ENCODE measurements at places on chromosomes 13 and 19.

GRCh38 chr19:49502866-49503581, 6.8 kb downstream of the RPS11 start:
- DNase-seq, result peak; percentile 51

- no peak for DNase-seq
These were observed 163.6 kb downstream of the DIAPH3 start for GRCh38 chr13:60000081-60000480.

DNA sequence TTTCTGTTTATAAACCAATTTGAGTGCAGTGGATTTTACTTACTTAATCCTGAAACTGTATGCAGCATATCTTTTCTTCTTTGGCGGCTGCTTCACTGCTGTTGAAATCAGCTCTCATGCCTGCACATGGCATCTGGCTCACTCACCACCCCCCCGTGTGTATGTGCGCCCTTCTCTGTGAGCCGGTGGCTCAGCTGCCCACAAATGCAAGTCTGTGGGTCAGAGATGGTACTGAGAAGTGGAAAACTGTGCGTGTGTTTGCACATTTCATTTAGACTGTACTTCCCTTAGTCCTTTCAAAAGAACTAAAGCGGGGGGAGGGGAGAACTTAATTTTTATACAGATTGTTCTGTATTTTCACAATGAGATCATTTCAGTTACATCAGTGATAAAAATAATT, 307.6 kb downstream of the SHISA2 start:
- DNase-seq, result peak; percentile 8

DNA sequence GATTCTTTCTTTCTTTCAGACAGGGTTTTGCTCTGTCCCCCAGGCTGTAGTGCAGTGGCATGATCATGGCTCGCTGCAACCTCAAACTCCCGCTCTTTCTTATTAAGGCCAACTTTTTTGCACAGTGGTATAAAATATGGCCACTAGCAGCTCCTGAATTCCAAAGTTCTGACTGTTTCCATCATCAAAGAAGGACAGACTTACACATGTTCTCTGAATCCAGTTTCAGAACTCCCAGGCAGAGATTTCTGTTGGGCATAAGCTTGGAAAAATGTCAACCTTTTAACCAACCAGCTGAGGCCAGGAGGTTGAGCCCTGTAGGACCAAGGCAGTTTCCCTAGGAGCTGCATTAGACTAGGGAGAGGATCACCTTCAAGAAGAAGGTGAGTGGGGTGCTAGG, 184.1 kb downstream of the HS6ST3 start:
- no peak for DNase-seq

DNA sequence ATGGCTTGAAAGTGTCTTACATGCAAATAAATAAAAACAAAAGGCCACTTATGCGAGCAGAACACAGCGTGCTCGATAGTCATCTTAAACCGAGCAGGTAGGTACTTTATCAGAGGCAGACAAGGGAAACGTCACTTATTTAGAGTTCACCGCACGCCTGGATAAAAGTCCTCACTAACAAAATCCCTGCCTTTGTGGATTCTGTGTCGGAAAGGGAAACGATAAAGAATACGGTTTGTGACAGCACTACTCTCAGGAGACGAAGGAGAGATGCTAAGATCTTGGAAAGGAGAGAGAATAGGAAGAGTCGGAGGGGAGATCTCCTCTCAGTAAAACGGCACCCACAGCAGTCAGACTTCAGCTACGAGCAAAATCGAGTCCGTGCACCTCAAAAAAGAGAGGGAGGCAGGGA, 581 bp downstream of the RCBTB1 start:
- no peak for DNase-seq

DNA sequence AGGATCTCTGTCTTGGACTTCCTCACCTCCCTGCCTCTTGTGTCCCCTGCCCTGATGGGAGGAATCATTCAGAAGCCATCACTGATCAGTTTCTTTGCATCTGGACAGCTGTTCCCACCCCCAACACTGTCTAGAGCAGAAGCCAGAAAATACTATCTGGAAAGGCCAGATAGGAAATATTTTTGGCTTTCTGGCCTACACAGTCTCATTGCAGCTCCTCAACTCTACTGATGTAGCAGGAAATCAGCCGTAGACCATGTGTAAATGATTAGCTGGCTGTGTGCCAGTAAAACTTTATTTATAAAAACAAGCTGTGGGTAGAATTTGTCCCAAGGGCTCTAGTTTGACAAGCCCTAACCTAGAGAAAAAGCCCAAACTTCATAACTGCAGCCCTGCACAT, 5.6 kb downstream of the SIGLEC7 start:
- DNase-seq, result no peak

- no peak for DNase-seq
These were observed 110.8 kb downstream of the TNFRSF19 start for GRCh38 chr13:23680845-23681669.

DNA sequence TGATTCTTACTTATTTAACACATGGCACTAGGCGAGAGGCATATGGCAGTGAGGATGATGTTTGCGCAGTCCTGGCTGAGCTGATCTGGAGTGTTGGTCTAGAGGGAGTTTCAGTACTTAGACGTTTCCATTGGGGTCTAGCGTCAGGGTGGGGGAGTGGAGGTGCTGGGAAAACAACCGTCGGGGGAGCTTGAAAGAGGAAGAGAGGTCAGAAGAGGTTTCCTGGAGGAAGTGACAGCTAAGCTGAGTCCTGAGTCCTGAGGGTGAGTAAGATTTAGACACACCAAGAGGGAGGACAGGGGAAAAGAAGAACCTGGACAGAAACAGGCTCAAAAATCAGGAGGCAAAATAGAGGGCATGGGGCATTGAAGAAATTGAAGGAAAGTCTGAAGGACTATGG, 81.4 kb downstream of the ALOX5AP start:
- DNase-seq, result no peak

DNA sequence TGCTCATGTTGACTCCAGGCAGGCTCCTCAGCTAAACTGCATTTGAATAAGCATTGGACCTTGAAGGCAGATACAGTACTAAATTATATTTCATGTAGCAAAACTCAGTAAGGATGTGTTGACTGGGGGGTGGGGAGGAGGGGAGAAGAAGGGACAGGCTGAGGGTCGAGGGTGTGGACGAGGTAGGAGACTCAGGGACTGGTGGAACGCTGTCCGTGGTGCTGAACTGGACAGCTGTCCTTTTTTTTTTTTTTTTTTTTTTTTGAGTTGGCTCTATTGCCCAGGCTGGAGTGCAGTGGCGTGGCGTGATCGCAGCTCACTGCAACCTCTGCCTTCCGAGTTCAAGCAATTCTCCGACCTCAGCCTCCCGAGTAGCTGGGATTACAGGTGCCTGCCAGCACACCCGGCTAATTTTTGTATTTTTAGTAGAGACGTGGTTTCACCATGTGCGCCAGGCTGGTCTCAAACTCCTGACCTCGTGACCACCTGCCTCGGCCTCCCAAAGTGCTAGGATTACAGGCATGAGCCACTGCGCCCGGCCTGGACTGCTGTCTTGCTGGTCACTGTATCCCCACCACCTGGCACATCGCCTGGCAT, 33.2 kb upstream of the CASP14 start:
- no peak for DNase-seq
